ENCODE measurements at places on chromosomes 13 and 19.

- no peak for DNase-seq
These were observed 64.0 kb downstream of the ATP11A start for GRCh38 chr13:112753833-112754232.

- peak; percentile 57 for DNase-seq
These were observed 19.8 kb upstream of the TCF3 start for GRCh38 chr19:1672038-1672768.

DNA sequence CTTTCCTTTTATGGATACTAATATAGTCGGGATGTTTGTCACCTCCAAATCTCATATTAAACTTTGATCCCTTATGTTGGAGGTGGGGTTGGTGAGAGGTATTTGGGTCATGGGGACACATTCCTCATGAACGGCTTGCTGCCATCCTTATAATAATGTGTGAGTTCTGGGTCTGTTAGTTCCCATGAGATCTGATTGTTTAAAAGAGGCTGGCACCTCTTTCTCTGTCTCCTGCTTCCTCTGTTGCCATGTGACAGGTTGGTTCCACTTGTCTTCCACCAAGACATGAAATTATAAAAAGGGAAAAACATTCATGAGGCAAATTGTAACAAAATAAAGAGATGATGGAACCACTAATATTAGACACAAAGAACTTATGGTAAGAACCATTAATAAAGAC, 107.8 kb upstream of the ATXN8OS start:
- DNase-seq: no peak

DNA sequence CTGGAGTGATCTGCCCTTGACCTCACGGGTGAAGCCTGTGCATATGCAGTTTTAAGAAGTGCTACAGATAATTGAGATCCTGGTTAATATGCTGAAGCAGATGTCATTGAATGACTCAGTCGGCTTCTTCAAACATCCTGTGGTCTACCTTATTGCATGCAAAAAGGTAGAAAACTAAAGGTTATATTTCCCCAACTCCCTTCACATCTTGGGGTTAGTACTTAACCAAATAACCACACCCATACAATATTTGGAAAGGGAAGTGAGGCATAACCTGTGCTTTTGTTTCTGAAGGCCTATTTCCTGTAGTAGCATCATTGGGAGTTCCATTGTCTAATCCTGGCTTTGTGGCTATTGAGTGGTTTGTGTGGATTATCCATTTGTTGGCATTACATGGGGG, 58.3 kb downstream of the RAP2A start:
- no peak for DNase-seq

GRCh38 chr13:70027551-70027950, 80.1 kb upstream of the ATXN8OS start:
- DNase-seq: no peak

DNA sequence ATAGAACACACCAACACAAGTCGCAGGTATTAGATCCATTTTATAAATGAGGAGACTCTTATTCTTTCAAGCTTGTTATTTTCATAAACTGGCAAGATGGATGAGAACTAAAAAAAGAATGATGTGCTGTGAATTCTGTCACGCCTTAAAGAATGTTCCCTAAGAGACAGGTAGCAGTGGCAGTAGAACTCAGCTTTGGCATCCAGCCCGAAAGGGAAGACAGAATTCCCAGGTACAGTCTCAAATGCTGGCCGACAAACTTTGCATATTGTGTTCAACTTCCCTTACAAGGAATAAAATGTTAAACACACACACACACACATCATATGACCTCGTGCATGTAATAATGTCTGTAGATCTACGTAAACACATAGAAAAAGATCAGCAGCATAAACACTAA, 3.2 kb downstream of the TMEM272 start:
- DNase-seq: no peak
